ENCODE measurements at places on chromosomes 7 and 10. TPM values are rescaled to one million over a fixed set of nuclear protein-coding genes. Genes with fewer than 3 reads are reported as not detected.

Gene HOXA1
- total RNA-seq: 0.45 TPM

Gene GPR146
- 0.15 TPM for total RNA-seq

Gene ENTPD1
- not detected for total RNA-seq

Gene ACBD5
- 8.0 TPM for total RNA-seq

Gene GLI3
- 3.3 TPM for total RNA-seq

Gene ANKRD61
- not detected for total RNA-seq

Gene ATOH7
- not detected for total RNA-seq

Gene KCND2
- total RNA-seq: 0.17 TPM

Gene TAF3
- 2.4 TPM for total RNA-seq

Gene SP8
- not detected for total RNA-seq

Gene YKT6
- total RNA-seq: 92.1 TPM

Gene ETV1
- total RNA-seq: 12.0 TPM

Gene ZKSCAN5
- 8.5 TPM for total RNA-seq

Gene AOAH
- total RNA-seq: not detected

Gene GPR26
- total RNA-seq: not detected

Gene CLCN1
- total RNA-seq: under 0.01 TPM

Gene GJC3
- not detected for total RNA-seq

Gene LIPN
- not detected for total RNA-seq

Gene ANXA11
- 203 TPM for total RNA-seq

Gene FKBP6
- total RNA-seq: not detected

Gene SLC18A3
- not detected for total RNA-seq

Gene ELOVL3
- 0.15 TPM for total RNA-seq
